ENCODE measurements at places on chromosomes 11 and 22.

GRCh38 chr22:24146791-24147353 lies 34.4 kb upstream of the SUSD2 start:
- no peak for DNase-seq

DNA sequence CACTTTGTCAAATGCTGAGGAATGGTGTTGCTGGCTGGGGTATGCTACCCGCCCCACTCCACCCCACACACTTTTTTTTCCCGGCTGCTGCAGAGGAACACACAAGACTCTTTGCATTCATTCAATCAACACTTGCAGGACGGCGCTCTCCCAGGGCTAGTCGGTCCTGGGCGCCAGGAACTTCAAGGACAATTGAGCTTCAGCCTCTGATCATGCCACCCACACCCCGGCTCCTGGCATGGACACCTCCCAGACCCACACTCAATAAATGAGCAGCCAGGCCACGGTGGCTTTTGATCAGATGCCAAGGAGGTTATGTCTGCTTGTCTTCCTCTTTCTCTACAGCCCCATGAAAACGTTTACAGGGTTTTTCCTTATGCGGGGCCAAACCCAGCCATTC lies 19.8 kb downstream of the TPST2 start:
- no peak for DNase-seq

DNA sequence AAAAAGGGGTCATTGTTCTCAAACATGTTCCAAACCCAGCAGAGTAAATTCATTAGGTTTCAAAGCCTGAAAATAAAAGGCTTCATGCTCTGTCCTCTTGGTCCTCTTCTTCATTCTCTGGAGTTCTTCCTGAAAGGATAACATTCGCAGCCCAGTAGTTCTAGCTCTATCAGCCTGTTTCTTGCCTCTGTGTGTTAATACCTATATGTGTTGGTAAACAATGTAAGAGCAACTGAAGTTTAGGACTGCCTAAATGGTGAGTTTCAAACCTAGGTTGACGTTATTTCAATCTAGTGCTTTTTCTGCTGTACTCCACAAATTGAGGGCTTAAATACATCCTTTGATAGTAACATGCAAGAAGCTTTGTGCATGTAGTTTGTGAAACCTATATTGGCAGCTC lies 9.4 kb downstream of the AASDHPPT start:
- no peak for DNase-seq

DNA sequence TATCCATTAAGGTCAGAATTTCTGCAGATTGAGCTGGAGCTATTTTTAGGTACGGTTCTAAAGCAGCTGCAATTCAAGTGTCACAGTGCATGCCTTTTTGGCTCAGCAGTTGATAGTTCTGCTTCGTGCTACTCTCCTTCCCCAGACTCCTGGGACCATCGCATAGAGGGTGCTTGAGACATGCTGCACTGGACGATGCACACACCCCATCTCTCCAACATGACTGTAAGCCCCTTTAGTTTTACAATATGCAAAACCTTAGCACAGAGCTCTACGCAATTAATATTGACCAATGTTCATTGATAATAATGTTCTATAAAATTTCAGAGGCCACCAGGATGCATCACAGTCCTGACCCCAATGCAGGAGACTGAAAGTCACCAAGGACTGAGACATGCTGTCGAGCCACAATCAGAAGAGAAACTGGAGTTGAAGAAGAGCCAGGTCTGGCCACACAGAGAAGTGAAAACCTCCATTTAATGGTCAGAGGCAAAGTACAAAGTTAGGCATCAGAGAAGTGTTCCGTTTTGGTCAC lies 120.9 kb upstream of the ZC3H12C start:
- no peak for DNase-seq

DNA sequence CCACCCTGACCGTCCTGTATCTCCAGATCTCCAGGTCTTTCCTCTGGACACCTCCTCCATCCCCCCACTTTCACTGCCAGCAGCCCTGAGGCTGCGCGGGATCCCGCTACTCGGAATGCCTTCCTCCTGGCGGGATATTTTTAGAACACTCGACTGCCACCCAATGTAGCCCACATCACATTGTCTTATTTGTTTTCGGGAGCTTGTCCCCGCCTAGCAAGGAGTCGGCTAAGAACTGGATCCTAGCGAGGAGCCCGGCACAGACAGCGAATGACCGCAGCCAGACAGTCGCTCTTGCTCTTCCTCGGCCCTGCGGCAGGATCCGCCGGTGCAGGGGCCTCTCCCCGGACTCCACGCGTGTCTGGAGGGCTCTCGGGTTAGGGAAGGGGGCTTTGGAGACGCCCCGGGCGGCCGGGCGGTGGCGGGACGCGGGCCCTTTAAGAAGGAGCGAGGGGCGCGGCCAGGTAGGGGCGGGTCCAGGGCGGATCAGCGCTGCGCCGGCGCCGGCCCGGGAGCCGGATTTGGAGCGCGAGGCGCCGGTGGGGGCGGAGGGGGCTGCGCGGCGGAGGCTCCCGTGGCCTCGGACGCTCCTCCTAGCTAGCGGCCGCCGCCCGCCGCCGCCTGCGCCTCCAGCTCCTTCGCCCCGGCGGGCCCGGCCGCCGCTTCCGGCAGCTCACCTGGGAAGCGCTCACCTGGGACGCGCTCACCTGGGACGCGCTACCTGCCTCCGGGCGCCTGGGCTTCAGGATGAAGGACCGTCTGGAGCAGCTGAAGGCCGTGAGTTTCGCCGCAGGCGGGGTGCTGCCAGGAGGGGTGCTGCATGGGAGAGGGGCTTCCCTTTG lies at the start of gene STX3:
Gene STX3, plus strand, starts transcription at position 518 of the 842 bp plus-strand sequence. Its CDS starts 230 bp downstream, at position 748.
- DNase-seq: peak; percentile 74

GRCh38 chr11:72617080-72617762 lies 57.0 kb downstream of the PDE2A start:
- no peak for DNase-seq

DNA sequence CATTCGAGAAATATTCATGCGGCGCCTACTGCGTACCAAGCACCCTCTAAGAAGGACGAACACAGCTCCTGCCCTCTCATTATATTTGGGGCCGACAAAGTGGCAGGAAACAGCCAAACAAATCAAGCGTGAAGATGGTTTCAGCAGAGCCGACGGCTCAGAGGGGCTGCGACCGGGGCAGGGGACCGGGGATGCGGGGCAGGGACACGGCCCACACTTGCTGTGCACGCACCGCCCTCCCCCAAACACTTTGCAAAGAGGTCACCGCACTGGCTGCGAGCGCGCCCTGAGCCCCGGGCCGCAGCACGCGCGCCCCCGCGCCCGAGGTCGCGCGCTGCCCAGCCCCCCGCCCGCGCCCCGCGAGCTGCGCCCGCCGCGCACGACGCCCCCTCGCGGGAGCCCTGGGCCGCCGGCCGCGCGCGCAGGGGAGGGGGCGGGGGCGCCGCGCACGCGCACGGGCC lies 255 bp upstream of the SYNGR1 start:
- DNase-seq: peak; percentile 25

DNA sequence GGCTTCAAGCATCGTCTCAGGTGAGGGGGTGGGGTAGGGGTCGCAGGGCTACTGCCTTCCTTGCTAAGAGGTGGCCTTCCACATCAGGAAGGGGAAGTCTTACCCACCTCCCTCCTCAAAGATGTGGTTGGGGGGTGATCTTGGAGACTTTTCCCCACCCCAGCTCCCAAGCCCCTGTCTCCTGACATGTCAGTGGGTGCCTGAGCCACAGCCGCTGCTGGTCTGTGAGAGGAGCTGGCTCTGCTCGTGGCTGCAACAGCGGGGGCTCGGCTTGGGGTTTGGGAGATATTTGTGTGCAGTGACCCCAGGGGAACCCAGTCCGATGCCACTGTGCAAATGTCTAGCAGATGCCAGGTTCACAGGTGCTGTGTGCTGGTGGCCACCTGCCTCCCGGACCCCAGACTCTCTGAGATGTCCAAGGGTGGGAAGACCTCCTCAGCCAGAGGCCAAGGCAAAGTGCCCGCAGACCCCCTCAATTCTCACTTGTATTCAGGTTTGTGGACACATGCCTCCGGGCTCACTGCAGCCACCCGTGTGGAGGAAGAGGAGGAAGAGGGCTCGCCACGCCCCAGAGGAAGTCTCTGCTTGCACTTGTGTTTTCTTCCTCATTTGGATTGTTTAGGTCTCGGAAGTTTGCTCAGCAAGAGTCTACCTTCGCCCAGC lies 1.9 kb downstream of the KCNQ1 start:
- DNase-seq: peak; percentile 40

GRCh38 chr22:46797355-46797754 lies 34.9 kb downstream of the TBC1D22A start:
- no peak for DNase-seq

DNA sequence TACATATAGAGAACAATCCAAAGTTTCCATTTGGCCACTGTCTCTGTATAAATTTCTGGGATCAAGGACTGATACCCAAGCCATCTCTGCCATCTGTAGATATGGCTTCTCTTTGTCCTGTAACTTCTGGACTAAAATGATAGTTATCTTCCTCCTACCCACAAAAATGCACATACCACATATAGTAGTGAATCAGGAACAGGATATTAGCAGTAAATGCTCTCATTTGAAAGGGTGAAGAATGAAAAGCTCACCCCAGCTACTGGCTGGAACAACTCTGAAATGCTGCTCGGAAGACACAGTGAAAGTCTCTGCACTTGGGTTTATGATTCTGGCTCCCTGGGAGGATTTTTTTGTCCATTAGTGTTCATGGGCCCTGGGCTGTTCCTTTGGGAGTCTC lies 856.4 kb upstream of the LRRC4C start:
- DNase-seq: no peak

DNA sequence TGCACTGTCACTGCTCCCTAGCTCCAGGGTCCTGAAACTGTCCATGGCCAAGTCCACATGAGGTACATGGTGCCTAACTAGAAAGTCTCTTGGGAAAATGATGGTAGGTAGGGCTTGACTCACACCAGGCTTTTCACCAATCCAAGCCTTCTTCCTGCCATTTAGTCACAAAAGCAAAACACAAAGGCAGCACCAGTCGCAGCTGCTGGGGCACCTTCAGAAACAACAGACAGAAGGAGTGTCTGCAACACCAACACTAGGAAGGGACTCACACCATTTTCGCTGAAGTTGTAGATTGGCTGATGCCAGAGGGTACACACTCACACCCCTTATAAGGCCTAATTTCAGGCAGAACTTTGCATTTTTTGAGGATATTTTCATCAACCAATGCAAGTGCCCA lies 55.7 kb downstream of the SYTL2 start:
- DNase-seq: no peak

DNA sequence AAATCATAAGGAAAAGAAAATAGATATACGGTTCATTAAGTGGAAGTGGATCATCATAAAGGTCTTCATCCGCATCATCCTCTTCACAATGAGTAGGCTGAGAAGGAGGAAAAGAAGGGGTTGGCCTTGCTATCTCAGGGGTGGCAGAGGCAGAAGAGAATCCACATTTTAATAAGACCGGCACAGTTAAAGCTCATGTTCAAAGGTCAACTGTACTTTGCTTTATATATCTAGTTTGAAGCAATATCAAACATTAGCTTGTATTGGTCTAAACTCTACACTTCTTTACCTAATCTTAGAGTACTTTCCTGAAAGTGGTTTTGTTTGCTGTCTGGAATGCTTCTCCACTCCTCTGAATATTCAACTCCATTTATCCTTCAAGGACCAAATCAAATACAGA lies 5.7 kb upstream of the PPFIBP2 start:
- no peak for DNase-seq

- DNase-seq: no peak
Measured at GRCh38 chr11:9527481-9528135, 45.9 kb upstream of the WEE1 start.

GRCh38 chr11:119404872-119405271 lies 18.1 kb downstream of the THY1 start:
- DNase-seq: no peak

DNA sequence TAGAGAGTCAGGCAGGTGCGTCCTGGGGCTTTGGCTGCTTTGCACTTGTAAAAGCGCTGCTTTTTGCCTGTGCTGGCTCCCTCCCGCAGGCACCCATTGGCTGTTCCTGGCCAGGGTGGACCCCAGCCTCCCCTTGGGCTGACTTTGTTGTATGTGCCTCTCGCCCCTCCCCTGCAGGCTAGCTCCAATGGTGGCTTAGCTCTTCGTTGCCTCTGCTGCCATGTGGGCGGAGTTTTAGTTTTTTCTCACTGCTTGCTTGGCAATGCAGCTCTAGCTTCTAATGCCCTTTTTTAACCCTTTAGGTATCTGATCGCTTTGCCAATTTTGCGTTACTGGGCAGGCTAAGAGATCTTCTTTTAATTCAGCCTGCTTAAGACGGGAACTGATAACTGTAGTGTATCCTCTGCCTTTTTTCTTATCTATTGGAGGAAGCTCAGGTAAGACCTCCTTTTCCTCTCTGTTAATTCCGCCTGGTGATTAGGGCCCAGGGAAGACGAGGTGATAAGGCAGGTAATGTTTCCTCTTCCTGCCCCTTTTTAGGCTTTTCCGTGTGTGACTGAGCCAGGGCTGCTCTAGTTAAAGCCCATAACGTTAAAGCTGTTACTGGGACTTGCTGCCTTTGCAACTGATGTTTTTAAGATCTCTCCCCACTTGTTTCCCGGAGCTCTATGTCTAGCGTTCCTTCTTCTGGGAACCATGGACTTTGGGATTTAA lies 11.7 kb upstream of the GLYATL1 start:
- no peak for DNase-seq

DNA sequence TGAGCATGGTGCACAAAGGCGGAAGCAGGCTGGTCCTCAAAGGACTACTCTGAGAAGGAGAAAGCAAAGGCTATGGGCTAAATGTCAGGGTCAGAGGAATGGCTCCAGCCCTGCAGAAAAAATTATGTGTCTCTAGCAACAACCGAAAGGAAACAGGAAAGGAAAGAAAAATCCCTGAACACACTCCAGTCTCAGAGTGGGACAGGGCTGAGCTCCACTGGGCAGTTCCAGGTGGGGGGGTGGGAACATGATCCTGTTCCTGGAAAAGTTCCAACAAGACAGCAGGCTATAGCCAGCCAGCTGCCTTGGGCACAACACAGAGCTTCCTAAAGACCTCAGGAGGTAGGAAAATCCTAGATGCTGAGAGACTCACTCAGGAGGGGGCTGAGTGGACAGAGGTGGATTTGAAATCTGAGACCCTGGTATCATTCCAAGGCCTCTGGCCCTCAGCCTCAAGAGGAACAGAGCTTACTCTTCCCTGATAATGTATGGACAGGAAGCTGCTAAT lies 1088.2 kb downstream of the TBC1D22A start:
- no peak for DNase-seq

DNA sequence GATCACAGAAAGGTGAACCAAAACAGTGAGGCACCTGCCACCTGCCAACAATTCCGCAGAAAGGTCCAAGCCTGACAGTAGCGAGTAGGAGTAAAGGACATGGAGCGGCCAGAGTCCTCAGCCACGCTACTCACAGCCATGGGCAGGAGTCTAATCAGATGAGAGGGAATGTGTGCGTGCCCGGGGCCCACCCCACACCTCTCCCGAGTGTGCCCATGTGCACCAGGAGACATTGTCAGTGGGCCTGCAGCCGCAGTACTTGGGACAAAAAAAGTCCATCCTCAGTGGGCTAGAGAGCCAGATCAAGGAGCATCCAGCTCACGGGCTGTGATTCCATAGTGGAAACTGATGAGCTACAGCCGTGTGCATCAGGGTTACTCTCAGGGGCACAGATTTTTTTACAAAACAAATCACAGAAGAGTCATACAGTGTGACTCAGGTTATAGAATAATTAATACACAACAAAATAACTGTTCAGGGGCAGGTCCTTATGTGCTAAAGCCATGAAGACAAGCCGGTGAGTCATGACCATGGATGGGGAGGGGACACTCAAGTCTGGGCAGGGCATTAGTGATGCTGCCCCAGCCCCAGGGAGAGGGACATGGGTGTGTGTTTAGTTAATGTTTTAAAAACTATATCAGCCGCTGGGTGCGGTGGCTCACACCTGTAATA lies 12.0 kb downstream of the SART1 start:
- no peak for DNase-seq
